SHP77 treated with DMSO at 0.1 percent for 48 hours (cell line): ENCODE measurements at places on chromosomes 4 and X.

DNA sequence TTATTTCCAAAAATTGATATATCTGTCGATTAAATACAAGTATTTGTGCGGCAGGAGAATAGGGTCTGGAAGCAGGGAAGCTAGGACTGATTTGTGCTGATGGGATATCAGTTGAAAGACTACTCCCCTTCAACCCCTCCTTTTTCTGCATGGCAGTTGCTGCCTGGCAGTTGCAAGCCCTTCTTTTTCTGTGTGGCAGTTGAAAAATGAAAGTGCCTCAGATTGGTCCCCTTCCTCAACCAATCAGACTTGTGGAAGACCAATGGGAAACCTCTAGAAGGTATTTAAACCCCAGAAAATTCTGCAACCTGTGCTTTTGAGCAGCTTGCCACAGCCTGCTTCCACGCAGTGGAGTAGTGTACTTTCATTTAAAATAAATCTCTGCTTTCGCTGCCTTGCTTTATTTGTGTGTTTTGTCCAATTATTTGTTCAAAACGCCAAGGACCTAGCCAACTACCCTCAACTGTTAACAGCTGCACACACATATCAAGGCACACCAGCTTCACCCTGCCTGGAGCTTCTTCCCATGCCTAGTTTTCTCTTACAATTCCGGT, 1.5 kb upstream of the TMA16 start:
- no peak for DNase-seq

- no peak for DNase-seq
Measured at GRCh38 chr4:87103691-87104187, 116.7 kb downstream of the KLHL8 start.

- no peak for DNase-seq
Measured at GRCh38 chrX:22389556-22390179, 117.0 kb downstream of the CBLL2 start.

GRCh38 chr4:15420642-15421041, 7.2 kb upstream of the C1QTNF7 start:
- no peak for DNase-seq

DNA sequence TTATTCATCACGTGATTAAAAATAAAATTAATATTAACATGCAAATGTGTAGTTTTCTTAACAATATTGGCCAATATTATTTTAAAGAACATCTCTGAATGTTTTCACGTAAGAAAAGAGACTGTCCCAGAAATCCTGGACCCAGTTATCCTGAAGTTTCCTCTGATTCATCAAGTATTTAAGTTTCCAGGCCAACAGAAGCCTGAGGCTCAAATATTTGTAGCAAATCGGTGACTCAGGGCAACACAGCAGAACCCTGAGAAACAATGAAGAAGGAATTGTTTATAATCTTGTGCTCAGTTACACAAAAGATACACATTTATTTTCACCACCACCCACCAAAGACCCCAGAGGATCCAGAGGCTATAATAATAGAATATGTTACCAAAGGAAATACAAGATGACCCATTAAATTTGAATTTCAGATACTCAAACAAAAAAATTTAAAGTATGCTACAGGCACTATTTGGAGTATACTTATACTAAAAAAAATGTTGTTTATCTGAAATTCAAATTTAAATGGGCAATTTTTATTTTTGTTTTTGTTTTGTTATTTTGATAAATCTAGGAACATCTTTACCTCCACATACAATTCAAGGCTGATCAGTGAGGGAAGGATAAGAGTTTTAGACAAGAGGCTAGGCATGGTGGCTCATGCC, 33.9 kb upstream of the SLC7A11 start:
- no peak for DNase-seq

DNA sequence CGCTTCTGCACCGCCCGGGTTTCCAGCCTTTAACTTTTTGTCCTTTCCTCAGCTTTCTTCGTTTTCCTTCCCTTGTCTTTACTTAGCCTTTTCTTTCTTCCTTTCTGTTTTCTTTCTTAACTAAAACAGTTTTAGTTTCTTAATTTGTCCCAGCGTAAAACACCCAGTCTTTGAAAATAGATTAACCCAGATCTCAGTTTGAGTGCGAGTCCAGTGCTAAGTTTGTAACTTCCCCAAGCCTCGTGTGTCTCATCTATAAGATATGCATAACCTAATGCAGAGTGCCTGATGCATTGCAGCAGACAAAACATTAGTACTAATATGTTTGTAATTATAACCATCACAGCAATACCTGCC, 460 bp upstream of the GEMIN8 start:
- DNase-seq = no peak

DNA sequence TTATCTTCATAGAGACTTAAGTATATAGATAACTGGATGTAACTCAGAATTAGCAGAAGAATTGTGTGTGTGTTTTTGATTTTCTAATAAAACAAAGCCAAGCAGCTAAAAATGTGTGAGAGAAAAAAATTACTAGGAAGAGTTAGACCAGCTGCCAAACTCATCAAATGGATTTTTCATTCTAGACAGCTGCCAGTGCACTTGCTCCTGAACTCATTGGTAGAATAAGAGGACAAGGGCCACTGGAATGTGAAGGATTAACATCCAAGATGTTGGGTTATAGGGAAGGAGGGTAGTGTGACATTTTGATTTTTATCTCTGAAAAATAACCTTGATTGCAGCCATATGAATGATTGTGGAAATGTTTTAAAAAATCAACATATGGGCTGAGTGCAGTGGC, 49.7 kb downstream of the EGF start:
- DNase-seq = no peak

DNA sequence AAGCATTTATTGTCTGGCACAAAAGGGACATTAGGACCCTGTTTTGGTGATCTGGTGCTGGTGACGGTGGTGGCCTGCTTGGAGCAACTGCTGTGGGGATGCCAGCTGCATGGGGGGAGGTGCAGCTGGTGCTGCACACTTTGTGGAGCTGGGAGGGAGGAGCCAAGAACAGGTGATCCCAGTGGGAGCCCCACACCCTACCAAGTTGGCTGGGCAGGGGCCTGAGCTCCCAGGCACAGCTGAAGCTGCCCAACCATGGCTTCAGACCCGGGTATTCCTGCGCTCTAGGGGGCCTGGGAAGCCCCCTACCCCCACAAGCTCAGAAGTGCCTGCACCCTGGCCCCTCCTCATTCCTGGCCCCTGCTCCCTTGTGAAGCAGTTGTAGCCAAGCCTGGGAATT, 1512.5 kb downstream of the TECRL start:
- no peak for DNase-seq

- DNase-seq = no peak
Measured at GRCh38 chr4:6354119-6354518, 84.5 kb downstream of the WFS1 start.

DNA sequence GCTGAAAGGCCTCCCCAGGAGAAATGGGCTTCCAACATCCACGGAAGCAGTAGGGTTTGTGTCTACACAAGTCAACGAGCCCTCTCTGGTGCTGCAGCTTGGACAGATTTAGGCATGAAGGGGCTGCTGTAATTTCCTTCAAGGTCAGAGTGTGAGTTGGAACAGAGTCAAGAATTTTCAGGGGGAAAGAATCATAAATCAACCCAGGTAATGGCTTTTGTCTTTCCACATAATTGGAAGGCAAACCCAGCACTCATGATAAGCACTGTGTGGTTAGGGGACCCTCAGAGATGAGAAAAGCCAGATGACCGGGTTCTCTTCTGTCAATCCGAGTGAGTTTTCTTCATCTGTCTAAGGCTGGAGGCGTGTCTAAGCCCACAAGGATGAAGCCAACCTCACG, 78.6 kb upstream of the MXRA5 start:
- no peak for DNase-seq

DNA sequence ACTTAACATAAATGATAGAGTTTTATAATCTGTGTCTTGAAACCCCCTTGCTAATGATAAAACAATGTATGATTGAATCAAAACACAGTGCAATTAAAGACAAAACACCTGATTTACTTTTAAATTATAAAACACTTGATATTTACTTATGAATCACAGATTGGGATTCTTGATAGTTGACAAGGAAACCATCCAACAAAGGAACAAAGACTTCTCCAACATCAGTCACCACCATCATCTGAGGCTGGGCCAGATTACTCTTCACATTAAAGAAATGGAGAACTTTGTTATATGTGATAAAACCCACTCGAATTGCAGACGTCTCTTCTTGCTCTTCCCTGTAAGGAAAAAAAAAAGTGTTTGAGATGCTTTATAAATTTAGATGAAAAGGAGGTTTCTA, 67.4 kb downstream of the METTL14 start:
- no peak for DNase-seq

- no peak for DNase-seq
Measured at GRCh38 chrX:135213200-135213844, 38.5 kb upstream of the ETDA start.

GRCh38 chr4:153322791-153323190, 21.7 kb upstream of the MND1 start:
- no peak for DNase-seq

DNA sequence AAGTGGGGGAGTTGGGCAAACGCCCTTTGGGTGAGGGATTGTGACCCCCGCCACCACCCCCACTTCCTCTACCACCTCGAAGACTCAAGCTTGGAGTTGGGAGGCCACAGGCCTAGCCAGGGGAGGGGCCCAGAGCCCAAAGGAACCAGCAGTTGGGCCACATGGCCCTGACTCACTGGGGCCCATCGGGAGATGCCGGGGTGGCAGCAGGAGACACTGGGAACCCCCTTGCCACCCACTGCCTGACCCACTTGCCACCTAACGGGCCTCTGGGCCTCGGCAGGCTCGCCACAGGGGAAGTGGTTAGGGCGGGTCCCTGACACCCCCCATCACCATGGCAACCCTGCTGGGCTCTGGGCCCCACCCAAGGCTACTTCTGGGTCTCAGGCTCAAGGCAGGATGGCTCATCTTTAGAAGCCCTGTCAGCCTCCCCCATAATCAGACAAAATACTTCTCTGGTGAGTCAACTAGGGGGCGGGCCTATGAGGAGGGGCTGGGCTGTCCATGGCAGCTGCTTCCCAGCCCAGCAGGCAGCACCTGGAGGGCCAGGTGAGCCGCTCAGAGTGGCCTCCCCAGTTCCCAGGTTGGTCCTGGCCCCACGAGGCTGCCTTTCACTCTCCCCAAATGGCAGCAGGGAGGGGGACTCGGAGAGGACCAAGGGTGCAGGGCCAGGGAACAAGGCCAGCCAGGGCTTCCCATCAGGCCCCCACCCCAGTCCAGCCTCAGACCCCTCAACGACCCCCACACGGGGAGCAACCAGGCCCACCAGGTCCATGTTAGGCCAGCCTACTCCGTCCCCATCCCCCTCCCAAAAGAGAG, 5.6 kb downstream of the FLNA start:
- no peak for DNase-seq

DNA sequence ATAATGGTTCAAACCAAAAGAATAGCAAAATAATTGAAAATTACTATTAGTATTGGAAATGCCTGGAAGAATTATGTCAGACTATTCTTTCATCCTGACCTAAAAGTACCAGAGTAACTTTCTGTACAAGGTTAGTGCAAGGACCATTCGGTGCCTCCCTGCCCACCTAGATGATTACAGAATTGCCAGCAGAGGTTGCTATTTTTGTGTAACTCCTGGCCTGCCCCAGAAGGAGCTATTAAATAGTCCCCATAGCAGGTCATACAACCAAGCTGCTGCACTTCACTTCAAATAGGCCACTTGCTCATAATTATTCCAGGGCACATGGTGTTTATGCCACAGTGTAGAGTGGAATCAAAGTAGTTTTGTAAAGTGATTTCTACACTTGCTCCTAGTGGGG, 831.1 kb upstream of the PABPC4L start:
- no peak for DNase-seq

DNA sequence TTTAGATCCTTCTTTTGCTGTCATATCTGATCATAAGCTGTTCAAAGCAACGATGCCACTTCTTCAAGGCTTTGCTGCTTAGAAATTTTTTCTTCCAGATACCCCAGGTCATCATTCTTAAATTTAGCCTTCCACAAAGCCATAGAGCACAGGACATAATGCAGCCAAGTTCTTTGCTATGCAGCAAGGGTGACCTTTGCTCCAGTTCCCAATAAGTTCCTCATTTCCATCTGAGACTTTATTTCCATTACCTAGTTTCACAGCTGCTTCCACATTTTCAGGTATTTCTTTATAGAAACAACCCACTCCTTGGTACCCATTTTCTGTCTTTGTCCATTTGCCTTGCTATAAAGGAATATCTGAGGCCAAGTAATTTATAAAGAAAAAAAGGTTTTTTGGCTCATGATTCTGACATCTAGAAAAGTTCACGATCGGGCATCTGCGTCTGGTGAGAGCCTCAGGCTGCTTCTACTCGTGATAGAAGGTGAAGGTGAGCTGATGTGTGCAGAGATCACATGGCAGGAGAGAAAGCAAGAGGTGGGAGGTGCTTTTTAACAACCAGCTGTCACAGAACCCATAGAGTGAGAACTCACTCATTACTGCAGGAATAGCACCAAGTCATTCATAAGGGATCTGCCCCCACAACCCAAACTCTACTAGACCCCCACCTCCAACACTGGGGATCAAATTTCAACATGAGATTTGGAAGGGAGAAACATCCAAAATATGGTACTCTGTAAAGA, 11.8 kb upstream of the TASL start:
- no peak for DNase-seq

GRCh38 chr4:4560642-4561041, 18.8 kb upstream of the STX18 start:
- no peak for DNase-seq

GRCh38 chr4:170091069-170091696, 1.4 kb upstream of the AADAT start:
- DNase-seq = no peak

DNA sequence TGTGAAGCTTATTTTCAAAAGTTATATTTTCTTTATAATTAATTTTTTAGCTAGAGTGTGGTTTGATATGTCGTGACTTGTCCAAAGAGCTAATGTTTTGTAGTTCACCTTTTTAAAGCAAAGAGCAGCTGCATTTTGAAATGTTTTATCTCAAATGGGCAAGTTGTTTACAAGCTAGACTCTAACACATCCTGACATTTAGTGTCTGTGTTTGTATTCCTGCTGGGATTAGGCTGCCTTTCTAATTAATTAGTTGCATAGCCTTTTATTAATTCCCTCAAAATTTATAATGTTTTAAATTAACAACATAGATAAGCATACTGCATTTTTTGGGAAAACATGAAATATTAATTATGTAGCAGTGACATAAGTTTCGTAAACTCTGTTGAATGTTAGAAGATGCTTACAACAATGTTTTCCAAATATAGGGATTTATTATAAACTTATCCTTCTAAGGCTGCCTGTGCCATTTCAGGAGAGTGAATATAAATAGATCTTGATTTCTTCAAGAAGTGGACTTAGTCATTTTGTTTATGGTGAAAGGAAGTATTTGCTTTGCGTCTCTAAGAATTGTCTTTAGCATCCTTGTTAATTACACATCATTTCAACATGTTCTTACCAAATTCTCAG, 37.7 kb upstream of the NUDT6 start:
- no peak for DNase-seq

DNA sequence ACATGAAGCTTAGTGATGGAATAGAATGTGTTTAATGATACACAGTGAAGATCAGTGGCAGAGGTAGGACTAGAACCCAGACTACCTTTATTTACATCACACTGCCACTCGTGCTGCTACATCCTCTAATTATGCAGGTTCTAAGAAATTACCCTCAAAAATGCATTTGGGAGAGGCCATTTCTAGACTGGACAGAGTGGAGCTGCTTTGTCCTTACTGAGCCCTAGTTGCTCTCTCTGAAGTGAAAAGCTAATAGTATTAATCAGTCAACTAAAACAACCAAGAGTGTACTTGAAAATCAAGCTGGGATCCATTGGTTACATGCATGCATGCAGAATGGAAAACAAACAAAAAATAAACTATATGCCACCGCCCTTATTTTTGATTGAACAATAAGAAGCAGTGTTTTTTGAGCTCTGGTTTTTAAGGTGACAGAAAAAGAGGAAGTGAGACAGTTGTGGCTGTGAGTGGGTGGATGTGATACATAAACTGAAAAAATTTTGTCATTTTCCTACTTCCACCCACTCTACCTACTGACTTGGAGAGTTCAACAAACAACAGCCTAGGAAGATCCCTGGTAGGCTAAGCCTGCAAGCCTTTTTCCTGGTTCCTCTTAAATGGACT, 6.8 kb upstream of the VSIG4 start:
- no peak for DNase-seq
